Stimulated activated CD4-positive, alpha-beta T cell treated with anti-CD3 and anti-CD28 coated beads, Interleukin-1b, Interleukin-23, amount 100 ng/mL, for 24 hours (primary cell): ENCODE measurements at places on chromosomes 2 and 18.

DNA sequence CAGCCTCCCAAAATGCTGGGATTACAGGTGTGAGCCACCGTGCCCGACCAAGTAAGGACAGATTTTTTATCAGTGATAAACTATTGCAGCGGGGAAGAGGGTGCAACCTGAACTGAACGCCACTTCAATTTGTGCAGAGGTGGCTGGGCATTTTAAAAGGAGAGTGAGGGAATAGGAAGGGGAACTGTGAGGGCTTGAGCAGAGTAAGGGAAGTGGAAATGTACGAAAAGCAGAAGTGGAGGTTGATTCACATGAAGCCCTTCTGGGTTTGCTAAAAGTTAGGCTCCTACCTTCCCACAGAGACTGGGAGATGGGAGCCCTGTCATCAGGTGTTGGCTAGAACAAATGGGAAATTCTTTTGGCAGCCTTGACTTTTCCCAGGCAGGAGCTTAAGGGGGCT, 6.1 kb downstream of the STK11IP start:
- DNase-seq, result no peak

DNA sequence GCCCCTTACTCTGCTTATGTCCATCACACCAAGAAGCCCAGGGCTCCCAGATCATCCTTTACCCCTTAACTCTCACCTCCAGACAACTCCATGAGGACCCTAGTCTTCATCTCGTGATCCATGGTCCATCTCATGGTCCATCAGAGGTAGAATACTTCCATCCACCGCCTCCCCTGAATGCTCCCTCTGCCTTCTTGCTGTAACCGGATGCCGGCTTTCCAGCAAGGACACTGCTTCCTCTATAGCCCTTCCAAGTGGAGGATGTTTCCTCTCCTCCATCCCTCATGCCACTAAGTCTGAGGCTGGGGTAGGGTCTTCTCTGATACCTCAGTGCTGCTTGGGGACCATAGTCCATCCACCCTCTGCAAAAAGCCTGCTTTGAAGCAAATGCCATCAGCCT, 118.6 kb upstream of the SIX2 start:
- no peak for DNase-seq

DNA sequence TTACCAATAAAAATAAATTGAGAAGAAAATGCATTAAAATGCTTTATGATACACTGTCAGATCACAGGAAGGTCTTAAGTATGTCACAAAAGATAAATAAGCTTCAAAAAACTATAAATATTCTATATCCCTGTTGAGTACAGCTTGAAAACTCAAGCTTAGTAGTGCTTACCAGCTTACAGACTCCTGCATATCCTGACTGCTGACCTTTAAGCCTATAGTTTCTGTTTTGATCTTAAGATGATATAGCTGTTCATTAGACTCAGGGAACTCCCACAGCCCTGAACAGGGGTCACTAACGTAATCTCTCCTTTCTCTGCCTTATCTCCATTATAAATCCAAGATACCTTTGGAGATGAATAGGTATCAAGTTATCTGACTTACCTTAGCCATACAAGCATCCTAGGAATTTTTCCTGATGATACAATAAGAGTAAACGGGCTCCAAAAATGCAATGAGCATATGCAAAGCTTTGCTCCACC, 93.7 kb upstream of the RBBP8 start:
- DNase-seq, result no peak

DNA sequence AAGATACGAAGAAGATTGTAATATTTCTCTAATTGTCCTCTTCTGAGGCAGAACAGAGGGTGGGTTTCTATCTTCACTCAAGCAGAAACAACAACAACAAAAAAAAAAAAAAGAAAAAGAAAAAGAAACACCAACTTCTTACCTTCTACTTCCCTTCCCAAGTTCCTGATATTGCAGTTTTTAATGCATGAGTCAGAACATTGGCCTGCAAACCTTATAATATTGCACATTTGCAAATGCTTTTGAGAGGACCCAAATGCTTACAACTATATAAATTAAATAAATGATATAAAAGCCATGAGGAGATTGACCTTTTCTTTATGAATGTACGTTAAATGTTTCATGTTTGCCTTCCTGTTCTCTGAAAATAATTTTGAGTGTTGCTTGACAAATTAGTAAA, 37.3 kb downstream of the PAX3 start:
- DNase-seq, result no peak

DNA sequence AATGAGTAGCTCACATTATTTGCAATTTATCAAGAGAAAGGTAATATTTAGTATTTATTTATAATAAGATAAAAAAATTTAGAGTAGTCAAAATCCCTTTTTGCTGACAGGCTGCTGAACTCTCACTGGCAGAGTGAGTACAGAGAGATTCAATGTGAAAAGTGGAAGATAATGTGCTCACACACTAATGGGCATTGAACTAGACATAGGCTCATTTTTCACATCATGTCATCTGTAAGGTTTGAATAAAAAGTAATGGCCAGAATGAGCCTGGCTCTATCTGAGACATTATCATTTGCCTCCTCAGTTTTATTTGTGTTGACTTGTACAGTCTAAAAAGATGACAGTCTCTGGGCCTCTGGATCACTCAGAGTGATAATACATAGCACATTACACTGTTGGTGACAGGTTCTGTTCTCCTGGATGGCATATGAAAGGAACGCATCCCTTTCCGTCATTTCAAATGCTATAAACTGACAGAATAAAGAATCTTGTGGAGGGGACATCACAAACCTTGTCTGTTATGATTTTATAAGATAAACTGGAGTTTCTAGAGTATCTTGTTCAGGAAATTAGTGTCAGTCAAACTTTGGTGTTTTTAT, 812.9 kb downstream of the NR4A2 start:
- no peak for DNase-seq

DNA sequence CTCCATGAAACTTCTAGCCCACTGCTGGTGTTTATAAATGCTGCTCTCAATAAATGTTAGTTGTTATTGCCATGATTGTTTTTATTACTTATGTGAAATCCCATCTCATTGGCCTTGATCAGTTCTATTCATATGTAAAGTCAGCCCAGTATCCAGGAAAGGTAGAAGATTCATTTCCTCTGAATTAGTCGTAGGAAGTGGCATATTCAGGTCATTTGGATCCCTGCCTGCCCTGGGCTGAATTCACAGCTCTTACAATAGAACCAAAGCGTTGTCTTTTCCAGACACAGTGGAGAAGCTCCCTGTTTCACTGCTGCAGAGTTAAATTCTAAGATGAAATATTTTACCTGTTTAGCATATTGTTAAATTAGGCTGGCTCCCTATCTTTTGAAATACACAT, 70.3 kb downstream of the MAIP1 start:
- DNase-seq, result no peak

- DNase-seq, result no peak
These were observed 48.8 kb downstream of the ASB1 start for GRCh38 chr2:238475566-238475965.

DNA sequence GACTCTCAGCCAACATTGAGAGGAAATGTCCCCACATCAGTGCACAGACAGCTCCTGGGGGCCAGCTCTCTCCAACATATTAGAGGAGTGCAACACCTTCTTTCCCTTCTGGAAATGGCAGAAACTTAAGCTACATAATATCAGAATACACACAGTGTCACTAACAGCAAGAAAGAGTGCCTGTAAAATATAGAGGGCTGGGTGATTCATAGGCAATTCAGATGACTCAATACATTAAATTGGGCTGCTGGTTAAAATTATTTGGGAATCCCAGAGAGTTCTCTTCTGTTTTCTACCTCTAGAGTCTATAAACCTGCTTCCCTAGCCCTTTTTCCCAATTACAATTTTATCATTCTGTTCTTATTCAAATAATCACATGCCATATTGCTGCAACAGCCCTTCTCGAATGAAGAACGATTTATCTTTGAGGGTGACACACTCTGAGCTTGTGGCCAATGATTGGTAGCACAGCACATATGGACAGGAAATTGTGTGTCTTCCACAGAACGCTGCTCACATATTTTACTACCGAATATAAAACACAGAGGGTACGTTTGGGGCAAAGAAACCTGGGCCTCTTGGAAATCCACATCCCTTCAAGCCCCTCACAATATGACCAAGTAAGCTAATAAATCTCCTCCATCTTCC, 381.2 kb downstream of the MBD2 start:
- DNase-seq, result no peak

DNA sequence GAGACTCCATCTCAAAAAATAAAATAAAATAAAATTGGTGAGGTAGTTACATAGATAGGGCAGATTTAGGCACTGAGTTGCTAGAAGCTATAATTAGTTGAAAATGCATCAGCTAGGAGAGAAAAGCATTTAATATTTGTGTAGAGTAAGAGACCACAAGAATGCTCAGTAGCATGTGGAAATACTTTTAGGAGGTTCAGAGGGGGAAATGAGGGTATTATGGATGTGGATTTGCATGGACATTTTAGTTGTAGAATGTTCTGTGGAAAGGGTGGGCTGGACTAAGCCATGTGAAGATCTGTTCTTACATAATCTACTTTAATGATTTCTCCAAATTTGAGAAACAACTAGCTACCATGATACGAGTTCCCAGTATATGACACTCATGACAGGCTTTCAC, 95.5 kb downstream of the ATP9B start:
- DNase-seq, result no peak

DNA sequence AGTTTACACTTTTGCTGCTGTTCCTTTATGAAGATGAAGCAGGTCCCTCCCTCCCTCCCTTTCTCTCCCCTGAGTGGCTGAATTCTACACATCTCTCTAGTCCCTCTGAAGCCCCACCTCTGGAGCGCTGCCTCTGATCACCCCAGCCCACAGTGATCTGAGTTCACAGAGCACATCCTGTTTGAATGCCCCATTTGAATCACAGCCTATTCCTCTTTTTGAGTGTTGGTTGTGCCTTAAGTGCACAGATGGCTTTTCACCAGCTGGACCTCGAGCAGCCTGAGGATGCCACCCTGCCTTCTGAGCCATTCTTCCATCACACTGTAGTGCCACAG, 87.1 kb downstream of the ITGB1BP1 start:
- no peak for DNase-seq

DNA sequence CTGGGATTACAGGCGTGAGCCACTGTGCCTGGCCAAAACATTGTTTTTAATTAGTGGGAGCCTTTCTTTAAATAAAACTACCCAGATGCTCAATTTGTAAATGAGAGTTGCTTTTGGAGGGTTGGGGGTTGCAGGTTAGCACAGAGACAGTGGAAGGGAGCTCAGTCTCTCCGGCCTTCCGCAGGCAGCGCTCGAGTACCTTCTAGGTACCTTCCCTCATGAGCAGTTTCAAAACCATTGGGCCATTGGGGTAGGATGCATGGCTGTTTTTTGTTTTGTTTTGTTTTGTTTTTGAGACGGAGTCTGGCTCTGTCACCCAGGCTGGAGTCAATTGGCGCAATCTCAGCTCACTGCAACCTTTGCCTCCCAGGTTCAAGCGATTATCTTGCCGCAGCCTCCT, 19.0 kb downstream of the SLC66A3 start:
- no peak for DNase-seq

DNA sequence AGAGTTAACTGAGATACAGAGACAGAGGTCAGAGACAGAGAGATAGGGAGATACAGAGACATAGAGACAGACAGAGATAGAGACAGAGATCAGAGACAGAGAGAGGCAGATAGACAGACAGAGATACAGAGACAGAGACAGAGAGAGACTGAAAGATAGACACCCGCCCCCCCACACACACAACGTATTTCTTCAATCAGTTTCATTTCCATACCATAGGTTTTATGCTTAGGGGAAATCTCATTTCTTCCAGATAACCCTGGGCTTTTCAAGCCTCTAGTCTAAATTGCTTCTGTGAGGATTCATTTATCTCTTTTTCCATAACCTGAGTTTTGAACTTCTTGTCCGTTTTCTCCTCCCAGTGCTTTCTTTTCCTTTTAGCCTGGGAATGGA, 94.6 kb downstream of the CD8B2 start:
- no peak for DNase-seq

- DNase-seq, result no peak
These were observed 136.8 kb upstream of the EPHA4 start for GRCh38 chr2:221708902-221709301.

DNA sequence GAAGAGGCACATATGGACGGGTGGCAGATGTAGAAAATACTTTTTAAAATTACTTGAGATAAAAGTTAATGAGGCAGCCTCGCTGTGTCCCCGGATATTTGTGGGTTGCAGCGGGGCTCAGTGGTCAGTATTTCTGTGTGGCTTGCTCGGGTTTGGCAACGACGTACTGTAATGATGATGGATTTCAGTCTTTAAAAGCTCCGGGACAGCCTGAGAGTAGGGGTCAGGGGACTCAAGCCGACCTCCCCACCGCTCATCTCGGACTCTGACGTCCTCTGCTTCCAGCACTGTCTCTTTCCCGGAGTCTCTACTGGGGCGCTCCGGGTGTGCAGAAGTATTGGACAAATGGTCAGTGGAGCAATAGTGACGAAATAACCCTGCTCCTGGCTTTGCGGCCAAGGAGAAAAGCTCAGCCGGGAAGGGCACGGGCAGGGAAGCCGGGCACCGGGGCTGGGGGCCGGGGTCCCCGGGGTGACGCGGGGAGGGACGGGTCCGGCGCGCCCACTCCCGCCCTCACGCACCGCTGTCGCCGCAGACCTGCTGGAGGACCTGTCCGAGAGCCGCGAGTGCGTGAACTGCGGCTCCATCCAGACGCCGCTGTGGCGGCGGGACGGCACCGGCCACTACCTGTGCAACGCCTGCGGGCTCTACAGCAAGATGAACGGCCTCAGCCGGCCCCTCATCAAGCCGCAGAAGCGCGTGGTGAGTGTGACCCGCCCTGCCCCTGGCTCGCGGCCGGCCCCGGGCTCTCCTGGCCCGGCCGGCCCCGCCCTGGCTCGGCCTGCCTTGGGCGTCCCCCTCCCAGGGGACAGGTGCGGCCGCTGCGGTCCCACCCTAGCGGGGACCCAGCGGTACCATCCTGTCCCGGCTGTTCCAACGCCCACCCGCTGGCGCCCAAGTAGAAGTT, 7.3 kb downstream of the GATA6 start:
- no peak for DNase-seq

DNA sequence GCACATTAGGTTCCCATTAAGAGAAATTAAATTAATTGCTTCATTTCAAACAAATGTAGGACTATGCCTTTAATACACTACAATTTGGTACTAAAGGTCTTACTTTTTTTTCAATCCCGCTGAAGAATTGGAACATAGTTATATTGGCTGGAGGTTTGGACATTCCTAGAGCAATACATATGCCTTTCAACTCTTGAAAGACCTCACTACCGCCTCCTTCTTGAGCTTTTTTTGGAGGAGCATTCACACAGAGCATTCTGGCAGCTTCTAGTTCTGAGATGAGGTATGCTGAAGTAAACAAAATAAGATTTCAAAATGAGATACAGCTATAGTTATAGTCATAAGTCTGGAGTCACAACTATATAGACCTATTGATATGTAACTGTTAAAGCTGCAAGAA, 10.9 kb downstream of the FAM98A start:
- no peak for DNase-seq

GRCh38 chr2:239938651-239939486, 86.3 kb downstream of the NDUFA10 start:
- no peak for DNase-seq

- DNase-seq, result no peak
These were observed 935.3 kb upstream of the KLHL29 start for GRCh38 chr2:22449696-22450095.

- no peak for DNase-seq
These were observed 222.4 kb upstream of the RAB12 start for GRCh38 chr18:8386669-8387380.
